HCEC 1CT (cell line): ENCODE measurements at places on chromosomes 6 and 20.

- DNase-seq: no peak
Observed at GRCh38 chr6:125220712-125221111, 67.1 kb downstream of the TPD52L1 start.

DNA sequence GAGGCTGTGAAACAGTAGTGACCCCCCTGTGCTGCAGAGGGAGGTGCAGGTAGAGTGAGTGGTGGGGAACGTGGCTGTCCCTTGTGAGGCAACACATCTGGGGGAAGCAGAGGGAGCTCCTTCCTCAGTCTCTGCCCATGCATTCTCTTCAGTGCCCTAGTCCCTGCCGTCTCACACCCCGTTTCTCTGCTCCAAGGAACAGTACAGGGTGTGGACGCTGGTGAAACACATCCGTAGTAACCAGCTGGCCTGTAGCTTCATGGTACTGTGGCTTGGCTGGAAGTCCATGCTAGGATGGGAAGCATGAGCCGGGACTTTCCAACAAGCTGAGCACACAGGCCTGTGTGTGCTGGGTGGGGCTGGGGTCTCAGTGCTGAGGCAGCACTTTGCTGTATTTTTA is 25.4 kb upstream of the CST3 start:
- DNase-seq: no peak

GRCh38 chr20:25503936-25504335 is 81.4 kb downstream of the NINL start:
- DNase-seq: no peak

- DNase-seq: peak; percentile 83
Observed at GRCh38 chr6:45681860-45682511, 304.3 kb upstream of the SUPT3H start.

DNA sequence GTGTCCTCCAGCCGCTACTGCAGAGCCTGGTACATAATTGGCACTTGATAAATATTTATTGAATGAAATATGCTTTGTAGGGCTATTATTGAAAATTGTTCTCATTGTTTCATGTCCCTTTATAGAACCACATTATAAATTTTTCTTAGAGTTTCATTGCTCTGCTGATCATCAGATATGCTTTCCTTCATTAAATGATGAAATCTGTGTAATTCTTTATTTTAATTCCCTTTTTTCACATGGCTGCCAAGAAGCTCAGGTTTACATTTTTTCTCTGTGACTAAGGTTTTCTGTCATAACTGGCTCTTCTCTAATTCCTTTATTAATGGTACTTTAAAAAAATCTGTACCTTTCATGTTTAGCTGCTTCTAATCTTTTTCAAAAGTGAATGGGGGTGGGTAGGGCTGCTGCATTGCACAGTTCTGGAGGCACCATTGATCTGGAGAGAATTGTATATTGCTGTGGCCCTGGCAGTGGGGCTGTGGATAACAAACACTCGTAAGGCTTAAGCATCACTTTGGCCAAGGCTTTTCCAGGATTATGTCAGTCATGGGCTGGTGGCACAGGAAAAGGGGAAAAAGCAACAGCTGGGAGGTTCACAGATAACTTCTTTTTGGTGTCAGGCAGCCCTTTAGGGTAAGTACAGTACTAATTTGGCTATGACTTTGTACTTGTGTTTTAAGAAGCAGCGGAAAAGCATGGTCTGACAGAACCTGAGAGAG is 43.8 kb downstream of the ARFGEF2 start:
- DNase-seq: peak; percentile 64

GRCh38 chr6:91097364-91097763 is 510.5 kb upstream of the MAP3K7 start:
- DNase-seq: no peak

- DNase-seq: no peak
Observed at GRCh38 chr20:23091721-23092383, 5.7 kb upstream of the CD93 start.

GRCh38 chr6:156794546-156795354 is 17.6 kb downstream of the ARID1B start:
- no peak for DNase-seq

DNA sequence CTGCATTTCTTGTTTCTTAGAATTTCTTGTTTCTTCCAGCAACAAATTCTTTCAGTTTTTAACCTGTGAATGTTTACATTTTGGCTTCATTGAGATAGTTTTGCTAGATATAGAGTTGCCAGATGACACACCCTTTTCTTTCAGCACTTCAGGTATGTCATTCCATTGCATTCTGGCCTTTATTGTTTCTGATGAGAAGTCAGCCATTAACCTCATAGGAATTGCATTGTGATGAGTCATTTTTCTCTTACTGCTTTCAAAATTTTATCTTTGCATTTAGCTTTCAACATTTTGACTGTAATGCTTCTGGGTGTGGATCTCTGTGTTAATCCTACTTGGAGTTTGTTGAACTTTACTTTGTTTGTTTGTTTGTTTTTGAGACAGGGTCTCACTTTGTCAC is 440.3 kb upstream of the HS3ST5 start:
- no peak for DNase-seq

GRCh38 chr6:36343109-36343680 is 6.5 kb upstream of the BNIP5 start:
- no peak for DNase-seq

DNA sequence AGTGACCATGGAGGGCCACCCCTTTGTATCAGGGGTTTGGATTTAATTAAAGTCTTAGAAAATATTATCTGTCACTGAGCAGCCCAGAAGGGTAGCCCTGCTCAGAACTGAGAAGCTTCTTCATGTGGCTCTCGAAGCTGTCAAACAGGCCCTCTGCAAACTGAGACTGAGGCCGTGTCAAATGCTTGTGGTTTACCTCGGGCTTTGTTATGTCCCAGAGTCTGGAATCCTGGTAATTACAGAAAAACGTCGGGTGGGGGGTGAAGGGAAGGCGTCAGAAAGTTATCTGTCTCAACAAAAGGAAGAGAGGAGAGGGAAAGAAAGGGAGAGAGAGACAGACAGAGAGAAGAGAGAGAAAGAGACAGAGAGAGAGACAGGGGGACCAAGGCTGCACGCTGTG is 200.8 kb downstream of the BMP7 start:
- no peak for DNase-seq

DNA sequence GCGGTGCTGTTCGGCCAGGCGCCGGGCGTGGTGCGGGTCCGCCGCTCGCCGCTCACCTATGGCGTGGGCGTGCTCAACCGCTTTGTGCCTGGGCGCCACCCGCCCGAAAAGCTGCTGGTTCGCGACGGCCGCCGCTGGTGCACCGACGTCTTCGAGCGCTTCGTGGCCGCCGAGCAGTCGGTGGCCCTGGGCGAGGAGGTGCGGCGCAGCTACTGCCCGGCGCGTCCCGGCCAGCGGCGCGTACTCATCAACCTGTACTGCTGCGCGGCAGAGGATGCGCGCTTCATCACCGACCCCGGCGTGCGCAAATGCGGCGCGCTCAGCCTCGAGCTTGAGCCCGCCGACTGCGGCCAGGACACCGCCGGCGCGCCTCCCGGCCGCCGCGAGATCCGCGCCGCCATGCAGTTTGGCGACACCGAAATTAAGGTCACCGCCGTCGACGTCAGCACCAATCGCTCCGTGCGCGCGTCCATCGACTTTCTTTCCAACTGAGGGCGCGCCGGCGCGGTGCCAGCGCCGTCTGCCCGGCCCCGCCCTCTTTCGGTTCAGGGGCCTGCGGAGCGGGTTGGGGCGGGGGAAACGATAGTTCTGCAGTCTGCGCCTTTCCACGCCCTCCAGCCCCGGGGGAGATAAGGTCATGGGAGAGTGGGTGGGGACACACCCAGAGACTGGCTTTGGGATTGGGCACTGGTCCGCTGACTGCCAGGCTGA is 15.7 kb downstream of the ADISSP start:
- DNase-seq: no peak

DNA sequence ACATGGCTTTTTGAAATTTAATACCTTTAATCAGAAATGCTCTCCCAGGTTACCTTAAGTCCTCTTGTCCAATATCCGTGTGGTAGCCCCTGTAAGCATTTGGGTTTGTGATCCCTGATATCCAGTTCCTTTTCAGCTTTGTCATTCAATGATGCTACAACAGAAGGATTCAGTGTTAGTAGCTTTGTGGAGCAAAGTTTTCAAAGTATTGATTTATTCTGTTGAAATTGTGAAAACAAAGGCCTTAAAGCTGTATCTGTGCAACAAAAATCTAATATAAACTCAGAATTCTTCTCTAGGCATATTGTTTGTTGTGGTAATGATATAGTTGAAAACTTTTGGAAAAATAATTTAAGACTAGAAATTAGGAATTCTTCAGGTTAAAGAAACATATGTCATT is 91.9 kb downstream of the ADGRB3 start:
- no peak for DNase-seq

DNA sequence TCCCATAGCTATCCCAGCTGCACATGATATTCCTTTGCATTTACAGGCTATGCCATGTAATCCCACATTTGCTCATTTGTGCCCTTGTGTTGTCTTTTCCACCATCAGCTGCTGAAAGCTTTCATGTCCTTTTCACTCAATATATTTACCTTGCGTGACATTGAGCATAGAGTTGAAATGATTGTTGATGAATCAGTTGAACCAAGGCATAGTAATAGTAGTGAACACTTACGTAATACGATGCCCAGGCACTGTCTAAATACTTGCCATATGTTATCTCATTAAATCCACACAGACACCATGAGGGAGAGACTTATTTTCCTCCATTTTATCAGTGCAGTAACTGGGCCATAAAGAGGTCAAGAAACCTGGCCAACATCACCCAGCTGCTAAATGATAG is 13.1 kb downstream of the RNF8 start:
- no peak for DNase-seq
